ENCODE measurements at places on chromosomes 12 and 14.

- no peak for DNase-seq
Observed at GRCh38 chr12:108959748-108960655, 60.9 kb downstream of the SVOP start.

DNA sequence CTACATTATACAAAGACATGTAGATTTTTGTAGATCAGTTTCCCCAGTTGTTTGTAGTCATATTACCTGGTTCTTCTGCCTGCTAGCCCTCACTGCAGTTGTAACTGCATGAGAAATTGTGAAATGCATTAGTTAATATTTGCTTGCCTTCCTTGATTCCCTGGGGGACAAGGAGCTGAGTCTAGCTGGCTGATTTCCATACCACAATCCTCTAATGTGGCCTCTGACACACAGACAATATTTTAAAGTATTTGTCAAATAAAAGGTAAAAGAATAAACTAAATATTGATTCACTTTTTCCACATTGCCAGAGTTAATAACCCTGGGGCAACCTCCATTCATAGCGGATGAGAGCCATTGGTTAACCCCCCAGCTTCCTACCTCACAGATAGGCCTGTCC lies 128.8 kb upstream of the TMEM132C start:
- no peak for DNase-seq

DNA sequence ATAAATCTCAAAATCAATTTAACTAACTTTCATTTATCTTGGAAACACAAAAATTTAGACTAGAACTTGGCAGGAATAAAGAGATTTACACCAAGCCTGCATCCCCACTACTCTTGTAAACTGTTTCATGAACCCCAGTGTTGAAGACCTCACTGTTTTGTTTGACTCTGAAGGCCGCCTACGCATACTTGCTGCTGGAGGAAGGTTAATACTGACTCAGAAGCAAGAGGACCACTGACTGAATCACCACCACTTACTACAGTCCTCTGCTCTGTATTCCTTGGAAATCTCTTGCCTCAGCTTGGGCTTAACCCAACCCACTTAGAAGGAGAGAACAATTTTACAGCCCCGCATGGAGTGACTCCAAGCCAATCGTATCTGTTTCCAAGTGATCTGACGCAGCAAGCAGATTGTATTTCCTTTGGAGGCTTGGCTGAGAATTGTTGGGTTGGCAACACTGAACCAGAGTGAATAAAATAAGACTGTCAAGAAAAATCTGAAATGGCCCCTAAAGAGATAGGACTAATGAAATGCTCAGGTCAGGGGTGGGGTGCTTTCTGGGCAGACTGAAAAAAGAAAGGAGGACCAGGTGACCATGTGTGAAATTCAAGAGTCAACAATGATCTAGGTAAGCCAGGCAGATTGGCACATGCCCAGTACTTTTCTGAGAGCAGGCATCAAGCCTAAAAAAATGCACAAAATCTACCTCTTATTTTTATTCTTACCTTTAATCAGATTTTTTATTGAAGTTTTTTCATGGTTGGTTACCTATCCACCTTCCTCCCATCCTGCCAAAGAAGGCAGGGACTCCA lies 248.6 kb downstream of the ZFP36L1 start:
- peak; percentile 27 for DNase-seq

DNA sequence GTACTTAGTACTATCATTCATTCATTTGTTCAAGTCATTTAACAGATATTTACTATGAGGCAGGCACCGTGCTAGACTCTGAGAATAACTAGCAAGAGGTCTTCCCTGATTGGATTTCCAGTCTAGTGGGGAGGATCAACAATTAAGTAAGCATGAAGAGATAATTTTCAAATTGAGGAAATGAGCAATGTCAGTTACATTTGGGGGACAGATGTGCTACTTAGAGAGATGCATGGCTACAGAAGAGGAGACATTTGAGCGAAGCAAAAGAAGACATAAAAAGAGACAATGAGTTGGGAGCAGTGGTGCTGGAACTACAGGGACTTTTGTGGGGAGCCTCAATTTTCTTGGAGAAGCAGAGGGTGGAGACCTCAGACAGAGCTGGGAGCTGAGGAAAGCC lies 7.7 kb downstream of the KCNA5 start:
- DNase-seq = no peak

DNA sequence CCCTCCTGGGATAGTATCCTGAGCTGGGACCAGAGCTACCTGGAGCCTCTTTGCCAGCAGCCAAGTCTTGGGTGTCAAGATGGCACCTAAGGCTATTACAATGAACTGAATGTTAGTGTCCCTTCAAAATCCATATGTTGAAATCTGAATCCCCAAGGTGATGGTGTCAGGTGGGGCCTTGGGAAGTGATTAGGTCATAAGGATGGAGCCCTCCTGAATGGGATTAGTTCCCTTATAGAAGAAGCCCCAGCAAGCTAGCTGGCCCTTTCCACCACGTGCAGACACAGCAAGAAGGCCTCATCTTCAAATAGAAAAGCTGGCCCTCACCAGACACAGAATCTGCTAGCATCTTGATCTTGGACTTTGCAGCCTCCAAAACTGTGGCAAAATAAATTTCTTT lies 12.4 kb downstream of the NFKBIA start:
- DNase-seq = no peak

DNA sequence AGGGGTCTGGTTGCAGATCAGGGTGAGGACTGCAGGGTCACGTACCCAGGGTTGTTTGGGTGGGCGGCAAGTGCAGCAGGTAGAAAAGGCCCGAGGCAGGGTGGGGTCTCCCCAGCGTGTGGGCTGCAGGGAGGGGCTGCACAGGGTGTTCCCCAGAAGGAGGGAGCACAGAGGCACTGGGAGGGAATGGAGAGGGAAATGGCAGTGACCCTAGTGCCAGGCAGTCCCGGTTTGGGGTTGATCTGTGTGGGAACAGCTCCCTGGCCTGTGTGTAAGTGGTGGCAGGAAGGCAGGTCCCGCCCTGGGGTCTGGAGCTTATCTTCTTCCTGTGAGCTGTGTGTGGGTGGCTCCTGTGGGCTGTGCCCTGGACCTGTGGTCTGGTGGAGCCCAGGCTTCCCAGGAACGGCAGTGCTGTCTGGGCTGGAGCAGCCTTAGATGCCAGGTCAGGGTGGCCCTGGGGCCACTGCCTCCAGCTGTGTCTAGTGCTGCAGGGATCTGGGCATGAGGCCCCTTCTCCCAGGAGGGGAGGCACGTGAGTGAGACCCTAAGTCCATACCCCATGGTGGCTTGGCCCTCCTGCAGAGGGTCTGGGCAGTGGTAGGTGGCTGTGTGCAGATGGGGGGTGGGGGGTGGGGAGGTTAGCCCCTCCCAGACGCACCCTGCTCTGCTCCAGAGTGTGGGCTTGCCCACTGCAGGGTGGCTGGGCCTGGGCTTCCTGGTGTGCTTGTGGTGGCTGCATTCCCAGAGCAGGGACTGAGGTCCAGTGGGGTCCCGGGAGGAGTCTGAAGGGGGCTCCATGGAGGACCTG lies 363.5 kb downstream of the TMEM121 start:
- DNase-seq = no peak

DNA sequence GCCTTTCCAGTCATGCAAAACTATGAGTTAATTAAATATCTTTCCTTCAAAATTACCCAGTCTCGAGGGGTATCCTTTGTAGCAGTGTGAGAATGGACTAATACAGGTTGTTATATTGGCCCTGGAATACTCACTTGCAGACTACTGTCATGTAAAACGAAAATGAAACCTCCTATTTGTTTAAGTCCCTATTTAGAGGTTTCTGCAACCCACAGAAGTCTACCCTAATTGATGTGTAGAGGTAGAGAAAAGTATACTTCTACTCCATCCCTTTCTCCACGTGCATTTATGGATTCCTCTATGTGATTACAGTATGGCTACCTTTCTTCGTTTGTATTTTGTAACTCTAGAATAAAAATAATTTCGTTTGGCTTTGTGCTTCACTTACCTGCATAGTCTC lies 371.1 kb downstream of the FSCB start:
- no peak for DNase-seq

- DNase-seq = no peak
Observed at GRCh38 chr12:64184216-64184615, 37.9 kb downstream of the KICS2 start.

DNA sequence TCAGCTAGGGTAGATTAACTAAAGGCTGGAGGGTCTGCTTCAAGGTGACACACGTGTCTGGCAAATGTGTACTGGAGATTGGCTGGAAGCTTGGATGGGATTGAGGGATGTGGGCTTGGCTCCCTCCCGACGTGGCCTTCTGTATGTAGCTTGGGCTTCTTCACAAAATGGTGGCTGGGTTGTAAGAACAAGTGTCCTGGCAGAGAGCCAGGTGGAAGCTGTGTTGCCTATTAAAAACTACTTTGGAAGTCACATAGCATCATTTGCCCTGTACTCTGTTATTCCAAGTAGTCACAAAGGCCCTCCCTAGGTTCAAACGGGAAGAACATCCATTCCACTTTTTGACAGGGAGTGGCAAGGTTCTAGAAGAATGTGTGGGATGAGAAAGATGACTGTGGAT lies 174.1 kb upstream of the PRICKLE1 start:
- DNase-seq = no peak

DNA sequence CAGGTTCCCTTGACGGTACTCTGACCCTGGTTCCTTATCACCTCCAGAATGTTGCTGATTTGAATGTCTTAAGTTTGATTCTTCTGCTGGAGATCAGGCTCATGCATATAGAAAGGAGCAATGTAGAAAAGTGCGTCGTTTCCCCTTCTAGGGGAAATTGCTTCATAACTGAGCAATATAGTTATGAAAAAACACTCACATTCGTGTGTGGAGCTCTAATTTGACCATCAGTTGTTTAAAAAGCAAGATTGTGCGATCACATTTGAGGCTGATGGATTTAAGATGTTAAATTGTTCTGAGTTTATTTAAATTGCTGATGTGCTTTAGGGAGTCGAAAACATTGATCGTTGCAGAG lies 19.2 kb downstream of the PELI2 start:
- DNase-seq = no peak

DNA sequence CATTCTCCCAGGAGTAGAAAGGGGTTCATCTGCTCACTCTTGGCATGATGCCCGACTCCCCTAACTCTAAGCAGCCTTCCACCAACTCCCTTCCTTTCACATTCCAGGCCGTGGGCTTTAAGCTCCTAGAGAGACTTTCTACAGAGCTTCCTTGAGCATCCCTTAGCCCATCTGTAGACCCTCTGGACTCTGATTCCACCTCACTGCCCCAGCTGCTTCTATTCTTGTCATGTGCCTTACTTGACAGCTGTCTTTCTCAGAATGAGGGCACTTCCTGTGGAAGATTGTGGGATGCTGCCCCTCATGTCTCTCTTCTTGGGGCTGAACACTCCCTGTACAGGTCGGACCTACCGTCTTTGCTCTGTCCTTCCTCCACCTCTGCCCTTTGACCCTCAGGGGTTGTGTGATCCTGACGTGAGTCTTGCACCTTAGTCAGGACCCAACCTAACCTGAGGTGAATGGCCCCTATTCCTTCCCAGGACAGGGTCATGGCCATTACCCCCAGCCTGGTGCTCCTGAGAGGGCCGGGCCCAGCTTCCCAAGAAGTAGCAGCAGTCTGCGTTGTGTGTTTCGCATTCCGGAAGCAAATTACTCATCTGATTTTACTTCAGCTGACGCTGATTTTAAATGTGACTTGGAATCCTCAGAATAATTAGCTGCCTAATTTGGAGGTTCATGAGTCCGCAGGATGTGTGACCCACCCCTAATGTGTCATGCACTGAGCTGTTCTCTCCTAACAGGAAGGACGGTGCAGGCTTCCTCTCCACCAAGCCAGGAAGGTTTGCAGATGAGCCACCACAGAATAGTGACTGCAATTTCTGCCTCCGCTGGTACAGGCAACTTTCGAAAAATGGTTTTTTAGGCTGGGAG lies 2.7 kb upstream of the GALNT6 start:
- DNase-seq = no peak

- no peak for DNase-seq
Observed at GRCh38 chr12:1935242-1935641, 16.8 kb upstream of the CACNA2D4 start.

- no peak for DNase-seq
Observed at GRCh38 chr12:129520739-129521138, 383.1 kb downstream of the TMEM132D start.

GRCh38 chr12:40055228-40055579 lies 50.7 kb downstream of the SLC2A13 start:
- DNase-seq = peak; percentile 6

DNA sequence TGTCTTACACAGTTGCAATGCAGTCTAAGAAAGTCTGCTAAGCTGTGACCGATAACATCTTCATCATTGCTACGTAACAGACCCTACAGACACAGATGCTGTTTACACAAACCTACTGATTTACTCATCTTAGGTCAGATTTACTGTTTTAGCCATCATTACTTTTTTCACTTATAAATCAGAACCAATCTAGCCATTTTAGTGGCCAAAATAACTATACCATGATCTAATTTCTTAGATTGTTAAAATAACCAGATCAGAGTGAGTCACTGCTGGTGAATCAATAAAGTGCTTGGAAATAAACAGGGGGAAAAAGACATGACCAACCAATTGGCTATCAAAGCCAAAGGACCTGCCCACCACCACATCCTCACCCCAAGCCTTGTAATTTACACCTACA lies 57.0 kb upstream of the FOXN3 start:
- no peak for DNase-seq

- no peak for DNase-seq
Observed at GRCh38 chr14:24483604-24484252, 24.3 kb downstream of the CMA1 start.

- DNase-seq = no peak
Observed at GRCh38 chr12:68962877-68963855, 30.2 kb upstream of the CPM start.

DNA sequence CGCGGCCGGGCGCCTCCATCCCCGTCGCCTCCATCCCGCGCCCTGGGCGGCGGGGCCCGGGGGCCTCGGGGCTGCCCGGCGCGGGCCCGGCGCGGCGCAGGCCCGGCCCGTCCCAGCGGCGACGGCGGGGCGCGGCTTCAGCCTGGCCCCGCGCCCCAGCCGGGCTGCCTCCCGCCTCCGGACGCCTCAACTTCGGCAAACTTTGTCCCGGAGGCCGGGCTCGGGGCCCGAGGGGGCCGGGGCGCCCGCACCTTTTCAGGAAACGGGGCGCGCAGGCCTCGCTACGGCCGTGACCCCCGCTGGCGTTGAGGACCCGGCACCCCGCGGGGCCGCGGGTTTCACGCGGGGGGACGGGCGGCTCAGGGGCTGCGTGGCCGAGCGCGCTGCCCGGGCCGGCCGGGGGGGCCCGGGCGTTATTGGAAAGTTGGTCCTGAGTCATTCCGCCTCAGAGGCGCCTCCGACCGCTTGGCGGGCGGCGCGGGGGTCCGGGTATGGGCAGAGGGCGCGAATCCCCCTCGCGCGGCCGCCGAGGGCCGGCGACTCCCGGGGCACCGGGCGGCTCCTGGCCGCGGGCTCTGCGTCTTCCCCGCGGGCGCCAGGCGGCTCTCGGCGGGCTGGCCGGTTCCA lies 575 bp downstream of the TRAF3 start:
- no peak for DNase-seq

DNA sequence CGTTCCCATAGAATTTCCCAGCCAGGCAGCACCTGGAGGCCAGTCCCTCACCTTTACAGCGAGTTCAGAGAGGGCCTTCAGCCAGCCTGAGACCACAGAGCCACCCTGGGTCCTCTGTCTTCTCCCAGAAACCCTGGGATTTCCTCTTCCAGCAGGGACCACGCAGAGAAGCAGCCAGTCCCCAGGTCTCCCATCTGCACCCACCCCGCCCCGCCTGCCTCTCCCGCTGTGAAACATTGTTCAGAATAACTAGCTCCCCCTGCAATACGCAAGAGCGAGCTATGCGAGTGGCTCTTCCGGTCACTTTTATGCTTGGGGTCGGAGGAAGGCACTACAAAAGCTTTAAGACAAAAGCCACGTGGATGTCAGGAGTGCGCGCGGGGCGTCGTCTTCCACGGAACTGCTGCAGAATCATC lies 77.8 kb downstream of the SERPINA3 start:
- DNase-seq = no peak

Measured in A673 (cell line).